ENCODE measurements at places on chromosomes 7 and 10.

GRCh38 chr7:100951888-100952560 lies 2.7 kb downstream of the MUC3A start:
- no peak for DNase-seq

DNA sequence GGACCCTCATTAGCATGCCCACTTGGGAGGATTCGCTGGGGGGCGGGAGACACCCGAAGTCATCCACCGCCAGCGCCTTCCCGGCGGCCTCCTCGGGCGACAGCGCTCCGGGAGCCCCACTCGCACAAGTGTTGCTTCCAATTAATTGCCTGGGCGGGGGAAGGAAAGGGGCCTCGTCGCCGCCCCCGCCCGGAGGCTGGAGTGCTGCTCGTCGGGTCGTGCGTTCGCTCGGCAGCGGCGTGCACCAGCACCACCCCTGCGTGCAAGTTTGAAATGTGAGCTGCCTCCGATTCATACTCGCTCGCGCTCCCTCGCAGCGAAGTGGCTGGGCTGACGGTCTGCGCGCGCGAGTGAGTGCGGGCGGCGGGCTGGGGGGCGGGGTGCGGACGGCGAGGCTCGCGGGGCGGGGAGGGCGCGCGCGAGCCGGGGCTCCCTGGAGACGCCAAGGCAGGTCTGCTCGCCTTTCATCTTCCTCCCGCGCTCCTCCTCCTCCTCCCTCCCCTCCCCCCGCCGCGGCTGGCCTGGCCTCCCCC lies 104.6 kb upstream of the PPIF start:
- DNase-seq = no peak

DNA sequence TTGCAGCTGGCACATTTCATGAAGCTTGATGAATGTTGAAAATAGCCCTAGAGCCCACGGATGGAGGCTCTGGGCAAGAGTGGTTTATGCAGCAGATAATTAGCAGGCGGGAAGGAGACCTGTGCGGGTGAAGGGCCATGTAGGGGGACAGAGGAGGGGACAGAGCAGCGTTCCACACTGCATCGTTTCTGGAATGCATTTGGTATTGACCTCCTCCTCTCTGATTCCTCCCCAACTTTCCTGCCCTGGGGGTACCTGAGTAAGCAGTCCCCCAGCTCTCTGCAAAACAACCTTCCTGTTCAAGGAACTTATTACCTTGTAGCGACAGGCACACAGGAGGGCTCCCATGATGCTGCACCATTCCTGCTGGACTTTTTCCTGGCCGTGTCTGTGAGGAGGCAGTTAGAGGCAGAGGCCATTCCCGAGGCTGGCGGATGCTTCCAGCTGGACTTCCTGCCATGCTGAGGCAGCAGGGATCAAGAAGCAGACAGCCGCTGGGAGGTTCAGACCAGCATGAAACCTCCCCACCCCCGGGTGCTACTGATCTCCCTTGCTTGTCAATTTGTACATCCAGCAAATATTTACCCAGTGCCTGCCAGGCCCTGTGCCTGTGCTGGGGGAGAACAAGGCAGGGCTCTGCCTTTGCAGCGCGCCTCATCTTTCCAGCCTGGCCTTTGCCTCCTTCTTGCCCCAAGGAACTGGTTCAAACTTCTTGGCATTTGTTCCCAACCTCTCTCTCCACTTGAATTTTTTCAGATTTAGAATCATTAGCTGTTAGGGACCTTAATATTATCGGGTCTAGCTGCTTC lies 28.7 kb downstream of the SLC29A3 start:
- no peak for DNase-seq

DNA sequence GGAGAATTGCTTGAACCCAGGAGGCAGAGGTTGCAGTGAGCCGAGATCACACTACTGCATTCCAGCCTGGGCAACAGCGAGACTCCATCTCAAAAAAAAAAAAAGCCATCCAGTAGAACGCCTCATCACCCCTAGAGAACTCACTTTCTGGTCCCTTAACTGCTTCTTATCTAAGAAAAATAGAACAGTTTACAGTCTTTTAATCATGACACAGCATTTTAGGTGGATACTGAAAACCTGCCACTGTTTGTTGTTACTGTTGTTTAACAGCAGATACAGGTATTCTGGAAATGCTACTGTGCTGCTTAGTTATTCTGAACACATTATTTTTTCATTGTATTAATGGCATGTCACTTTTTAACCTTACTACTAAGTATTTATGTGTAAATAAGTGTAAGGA lies 624.3 kb upstream of the GHITM start:
- DNase-seq = no peak

GRCh38 chr7:2862831-2863361 lies 18.8 kb upstream of the GNA12 start:
- DNase-seq = no peak

GRCh38 chr10:118694848-118695247 lies 59.9 kb downstream of the CACUL1 start:
- DNase-seq = no peak

DNA sequence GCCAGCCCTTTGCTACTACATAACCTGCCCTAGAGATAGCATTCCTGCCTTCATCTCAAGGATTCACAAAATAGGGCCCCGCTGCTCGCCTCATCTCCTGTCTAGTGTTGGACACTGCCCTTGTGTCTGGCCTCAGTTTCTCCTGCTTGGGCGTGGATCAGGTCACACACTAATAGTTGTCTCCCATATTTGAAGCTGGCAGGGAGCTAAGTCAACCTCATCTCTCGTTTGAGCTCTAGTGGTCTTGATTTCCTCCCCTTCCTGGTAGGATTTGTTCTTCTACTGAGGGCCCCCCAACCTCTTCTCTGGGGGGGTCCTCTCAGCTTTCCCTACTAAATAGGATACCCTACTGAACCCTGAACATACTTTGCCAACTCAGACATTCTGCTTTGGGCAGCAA lies 42.2 kb downstream of the ADCYAP1R1 start:
- no peak for DNase-seq

DNA sequence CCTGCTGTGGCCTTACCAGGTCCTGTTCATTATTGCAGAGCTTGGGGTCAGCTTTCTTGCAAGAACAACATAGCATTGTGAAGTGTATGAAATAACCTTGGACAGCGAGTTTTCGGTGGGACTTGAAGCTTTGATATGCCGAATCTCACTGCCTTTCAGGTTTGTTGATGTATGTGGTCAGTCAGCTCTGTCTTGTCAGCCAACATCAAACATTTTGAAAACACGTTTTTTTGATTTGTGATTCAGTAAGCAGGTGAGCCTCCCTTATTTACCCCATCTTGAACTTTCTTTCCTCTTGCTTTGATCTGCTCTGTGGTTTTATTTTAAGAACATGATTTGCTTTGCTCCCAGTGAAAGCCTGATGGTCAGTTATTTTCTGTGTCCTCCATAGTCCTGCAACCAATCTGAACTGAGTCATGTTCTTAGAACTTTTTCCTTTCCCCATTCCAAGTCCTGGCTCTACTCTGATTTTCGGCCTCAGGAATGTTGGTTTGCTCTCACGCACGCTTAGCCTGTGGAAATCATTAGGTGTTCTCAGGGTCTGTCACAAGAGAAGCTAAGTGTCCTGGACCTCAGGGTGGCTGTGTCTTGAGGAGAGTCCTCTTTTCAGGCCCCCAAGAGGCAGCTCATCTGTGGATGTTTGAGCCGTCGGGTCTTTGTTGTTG lies 8.7 kb downstream of the WBP1L start:
- DNase-seq = no peak

DNA sequence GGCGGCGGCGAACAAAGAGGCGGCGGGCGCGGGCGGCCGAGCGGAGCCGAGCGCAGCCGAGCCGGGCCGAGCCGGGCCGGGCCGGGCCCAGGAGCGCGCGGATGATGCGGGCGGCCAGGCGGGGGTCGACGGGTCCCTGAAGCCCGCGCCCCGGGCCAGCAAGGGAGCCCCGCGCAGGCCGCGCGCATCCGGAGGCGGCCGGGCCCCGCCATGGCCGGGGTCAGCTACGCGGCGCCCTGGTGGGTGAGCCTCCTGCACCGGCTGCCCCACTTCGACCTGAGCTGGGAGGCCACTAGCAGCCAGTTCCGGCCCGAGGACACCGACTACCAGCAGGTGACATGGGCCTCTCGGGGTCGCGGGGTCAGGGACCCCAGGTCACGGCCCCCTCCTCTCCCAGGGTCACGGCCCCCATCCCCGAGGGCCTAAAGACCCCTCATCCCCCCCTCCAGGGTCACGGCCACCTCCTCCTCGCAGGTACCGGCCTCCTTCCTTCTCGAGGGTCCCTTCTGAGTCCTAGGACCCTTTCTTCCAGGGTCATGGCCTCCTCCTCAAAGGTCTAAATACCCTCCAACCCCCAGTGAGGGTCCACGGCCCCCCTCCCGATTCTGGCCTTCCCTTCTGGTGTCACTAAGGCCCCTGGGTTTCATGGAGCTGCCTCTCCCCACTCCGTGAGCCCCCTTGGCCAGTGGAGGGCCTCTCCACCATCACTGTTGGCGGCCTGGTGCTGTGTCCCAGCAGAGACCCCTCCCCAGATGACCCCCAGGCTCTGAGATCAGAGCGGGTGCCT lies at the start of gene TTYH3:
Gene TTYH3 (plus strand): TSS at position 41 of the 787 bp plus-strand sequence. CDS start 170 bp downstream, at position 211.
- DNase-seq = no peak

- DNase-seq = no peak
Observed at GRCh38 chr10:75399461-75400162, 2.0 kb downstream of the ZNF503 start.

GRCh38 chr10:121690152-121690848 lies 92.1 kb upstream of the FGFR2 start:
- no peak for DNase-seq
